NCI-H2081 (cell line): ENCODE measurements at places on chromosomes 3 and 15.

GRCh38 chr3:21174461-21174860 lies 576.5 kb downstream of the ZNF385D start:
- no peak for DNase-seq

DNA sequence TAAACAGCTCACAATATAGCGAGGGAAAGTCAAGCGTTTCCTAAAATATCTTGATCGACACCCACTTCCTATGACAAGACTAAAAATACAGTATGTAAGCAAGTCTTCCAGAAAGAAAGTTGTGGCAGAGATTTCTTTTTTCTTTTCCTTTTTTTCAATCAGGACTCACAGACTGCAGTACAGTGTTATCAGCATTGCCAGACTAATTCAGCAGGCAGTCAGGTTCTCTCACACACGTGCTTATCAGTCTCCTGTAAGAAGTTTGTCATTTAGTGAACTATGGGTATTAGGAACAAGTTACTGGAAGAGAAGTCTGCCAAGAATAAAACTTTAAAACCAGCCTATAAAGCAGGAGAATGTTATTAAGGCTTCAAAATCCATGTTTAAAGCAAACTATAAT lies 32.8 kb upstream of the ZNF385D start:
- no peak for DNase-seq

- no peak for DNase-seq
Measured at GRCh38 chr15:62320259-62320658, 155.2 kb upstream of the C2CD4B start.

DNA sequence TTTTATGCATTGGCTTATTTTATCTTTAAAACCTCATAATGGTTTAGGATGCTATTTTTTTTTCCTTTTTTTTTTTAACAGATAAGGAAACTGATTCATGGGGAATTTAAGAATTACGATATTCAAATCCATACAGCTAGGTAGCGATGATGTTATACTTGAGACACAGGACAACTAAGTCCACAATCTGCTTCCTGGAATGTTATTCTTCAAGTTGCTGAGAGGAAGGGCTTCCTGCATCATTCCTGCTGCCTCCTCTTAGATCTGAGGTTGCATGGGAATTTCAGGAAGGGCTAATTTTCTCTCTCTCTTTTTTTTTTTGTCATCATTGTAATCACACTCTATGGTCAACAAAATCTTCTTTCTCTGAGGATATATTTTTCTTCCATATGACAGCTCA lies 595.5 kb downstream of the GRM7 start:
- no peak for DNase-seq
